ENCODE measurements at places on chromosomes 13 and 19.

DNA sequence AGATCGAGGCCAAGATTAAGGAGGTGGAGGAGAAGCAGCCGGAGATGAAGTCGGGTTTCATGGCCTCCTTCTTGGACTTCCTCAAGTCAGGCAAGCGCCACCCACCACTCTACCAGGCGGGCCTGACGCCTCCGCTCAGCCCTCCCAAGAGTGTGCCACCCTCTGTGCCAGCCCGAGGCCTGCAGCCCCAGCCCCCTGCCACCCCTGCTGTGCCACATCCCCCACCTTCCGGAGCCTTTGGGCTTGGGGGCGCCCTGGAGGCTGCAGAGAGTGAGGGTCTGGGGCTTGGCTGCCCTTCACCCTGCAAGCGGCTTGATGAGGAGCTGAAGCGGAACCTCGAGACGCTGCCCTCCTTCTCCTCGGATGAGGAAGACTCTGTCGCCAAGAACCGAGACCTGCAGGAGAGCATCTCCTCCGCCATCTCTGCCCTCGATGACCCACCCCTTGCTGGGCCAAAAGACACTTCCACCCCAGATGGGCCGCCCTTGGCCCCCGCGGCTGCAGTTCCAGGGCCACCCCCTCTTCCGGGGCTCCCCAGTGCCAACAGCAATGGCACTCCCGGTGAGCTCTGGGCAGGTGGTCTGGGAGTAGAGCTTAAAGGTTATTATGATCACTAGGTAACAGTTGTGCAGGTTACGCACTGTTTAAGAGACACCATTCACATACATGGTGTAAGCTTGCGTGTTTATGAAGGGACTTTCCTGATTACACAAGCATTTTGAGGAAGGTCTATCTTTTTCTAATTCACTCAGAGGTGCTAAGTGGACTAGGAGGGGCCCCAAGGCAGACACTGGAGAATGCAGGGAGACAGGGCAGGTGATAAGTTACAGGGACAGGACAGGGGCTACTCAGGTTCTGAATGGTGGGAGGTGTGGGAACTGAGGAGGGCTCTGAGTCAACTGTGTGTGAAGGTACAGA, 8.7 kb downstream of the PRR12 start:
- no peak for DNase-seq

DNA sequence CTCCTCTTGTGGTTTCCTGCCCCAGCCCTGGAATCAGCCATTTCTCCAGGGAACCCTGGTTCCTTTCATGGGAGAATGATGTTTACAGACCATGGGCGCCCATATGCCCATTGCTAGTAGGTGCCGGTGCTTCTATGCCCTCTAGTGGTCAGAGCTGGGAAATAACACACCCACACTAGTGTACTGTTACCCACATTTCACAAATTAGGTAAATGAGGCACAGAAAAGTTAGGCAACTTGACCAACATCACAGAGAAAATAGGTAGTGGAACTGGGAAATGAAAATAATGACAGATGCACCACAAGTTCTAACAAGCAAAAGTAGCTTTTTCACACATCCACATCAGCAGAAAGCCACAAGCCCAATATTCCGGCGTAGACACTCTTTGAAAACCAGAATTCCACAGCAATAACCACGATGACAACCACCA, 1.3 kb upstream of the CEACAM3 start:
- peak; percentile 53 for DNase-seq

DNA sequence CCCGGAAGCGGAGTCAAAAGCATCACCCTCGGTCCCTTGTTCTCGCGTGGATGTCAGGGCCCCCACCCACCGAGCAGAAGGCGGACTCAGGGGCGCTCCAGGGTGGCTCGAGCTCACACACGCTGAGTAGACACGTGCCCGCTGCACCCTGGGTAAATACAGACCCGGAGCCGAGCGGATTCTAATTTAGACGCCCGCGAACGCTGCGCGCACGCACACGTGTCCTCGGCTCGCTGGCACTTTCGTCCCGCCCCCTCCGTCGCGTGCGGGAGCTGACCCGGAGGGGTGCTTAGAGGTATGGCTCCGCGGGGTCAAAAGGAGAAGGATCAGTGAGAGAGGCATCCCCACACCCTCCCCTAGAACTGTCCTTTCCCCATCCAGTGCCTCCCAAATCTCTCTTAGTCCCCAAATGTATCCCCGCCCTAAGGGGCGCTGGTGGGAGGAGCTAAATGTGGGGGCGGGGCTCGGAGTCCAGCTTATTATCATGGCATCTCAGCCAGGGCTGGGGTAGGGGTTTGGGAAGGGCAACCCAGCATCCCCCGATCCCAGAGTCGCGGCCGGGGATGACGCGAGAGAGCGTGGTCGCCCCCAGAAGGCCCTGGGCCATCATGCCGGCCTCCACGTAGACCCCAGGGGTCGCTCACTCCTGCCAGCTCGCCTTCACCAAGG, 451 bp upstream of the ICAM5 start:
- DNase-seq = peak; percentile 48

- no peak for DNase-seq
Measured at GRCh38 chr13:53683608-53684007, 655.0 kb downstream of the OLFM4 start.

DNA sequence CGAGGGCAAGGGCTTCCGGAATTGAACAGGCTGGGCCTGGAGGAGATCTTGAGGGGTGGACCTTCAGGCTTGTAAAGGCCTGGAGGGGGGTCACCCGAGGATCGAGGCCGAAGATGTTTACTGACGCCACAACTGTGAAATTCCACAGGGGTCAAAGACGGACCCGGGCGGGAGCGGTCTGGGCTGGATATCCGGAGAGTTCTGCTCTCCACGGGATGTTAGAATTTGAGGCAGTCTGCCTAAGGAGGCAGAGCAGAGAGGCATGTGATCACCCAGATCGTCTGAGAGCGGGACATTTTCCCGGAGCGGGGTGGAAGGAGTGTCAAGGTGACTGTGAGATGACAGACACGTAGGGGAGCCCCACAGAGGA, 13.2 kb downstream of the KLHL26 start:
- DNase-seq = no peak

- peak; percentile 62 for DNase-seq
Measured at GRCh38 chr13:40776681-40777165, 5.7 kb upstream of the MRPS31 start.

GRCh38 chr13:76965759-76966421, 17.6 kb downstream of the ACOD1 start:
- no peak for DNase-seq

DNA sequence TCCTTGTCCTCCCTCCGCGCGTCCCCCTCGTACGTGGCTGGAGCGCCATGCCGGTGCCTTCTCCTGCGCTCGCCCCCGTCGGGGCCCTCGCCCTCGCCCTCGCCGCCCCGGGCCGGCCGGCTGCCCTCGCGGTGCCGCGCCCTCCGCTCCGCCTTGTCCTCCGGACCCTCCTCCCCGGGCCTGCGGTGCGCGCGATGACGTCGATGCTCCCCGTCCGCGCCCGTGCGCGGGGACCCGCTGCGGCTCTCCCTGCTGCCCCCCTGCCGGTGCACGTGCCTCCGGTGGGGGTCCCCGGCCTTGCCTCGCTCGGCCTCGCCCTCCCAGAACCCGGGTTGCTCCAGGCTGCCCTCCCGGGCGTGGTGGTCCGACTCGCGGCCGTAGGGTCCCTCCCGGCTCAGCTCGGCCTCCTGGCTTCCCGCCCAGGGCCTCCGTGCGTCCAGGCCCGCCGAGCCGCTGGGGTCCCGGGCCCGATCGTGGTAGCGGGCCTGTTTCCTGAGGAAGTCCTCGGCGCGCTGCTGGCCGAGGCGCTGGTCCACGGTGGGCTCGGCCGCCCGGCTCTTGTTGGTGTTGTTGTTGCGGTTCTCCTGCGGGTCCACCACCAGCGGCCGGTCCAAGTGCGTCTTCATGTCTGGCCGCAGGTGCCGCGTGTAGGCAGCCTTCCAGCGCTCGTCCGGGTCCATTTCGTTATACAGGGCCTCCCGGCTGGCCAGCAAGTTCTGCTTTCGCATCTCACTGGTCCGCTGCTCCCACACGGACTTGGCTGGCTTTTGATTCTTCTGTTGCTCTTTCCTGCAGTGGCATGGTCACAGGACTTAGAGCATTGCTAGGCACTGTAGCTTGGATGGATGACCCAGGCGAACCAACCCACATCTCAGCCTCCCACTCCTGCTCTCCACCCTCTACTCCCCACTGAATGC, 148.6 kb downstream of the IER2 start:
- DNase-seq = no peak

DNA sequence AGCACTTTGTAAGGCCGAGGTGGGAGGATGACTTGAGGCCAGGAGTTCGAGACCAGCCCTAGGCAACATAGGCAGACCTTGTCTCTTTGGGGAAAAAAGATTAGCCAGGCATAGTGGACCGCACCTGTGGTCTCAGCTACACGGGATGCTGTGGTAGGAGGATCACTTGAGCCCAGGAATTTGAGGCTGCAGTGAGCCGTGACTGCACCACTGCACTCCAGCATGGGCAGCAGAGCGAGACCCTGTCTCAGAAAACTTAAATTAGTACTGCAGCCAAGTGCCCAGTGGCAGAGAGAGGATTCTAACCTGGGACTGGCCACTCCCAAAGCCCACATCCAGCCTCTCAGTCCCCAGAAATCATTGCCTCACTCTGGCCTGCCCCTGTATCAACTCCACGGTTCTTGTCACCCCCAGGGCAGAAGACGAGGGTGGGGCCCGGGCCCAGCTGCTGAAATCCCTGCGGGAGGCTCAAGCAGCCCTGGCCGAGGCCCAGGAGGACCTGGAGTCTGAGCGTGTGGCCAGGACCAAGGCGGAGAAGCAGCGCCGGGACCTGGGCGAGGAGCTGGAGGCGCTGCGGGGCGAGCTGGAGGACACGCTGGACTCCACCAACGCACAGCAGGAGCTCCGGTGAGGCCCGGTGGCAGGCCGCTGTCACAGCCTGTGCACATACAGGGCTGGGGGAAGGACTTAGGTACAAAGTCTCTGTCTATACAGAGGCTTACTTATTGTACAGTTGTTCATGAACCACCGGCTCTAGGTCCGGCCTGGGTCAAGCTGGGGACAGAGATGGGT, 53.4 kb downstream of the KCNC3 start:
- DNase-seq = no peak

DNA sequence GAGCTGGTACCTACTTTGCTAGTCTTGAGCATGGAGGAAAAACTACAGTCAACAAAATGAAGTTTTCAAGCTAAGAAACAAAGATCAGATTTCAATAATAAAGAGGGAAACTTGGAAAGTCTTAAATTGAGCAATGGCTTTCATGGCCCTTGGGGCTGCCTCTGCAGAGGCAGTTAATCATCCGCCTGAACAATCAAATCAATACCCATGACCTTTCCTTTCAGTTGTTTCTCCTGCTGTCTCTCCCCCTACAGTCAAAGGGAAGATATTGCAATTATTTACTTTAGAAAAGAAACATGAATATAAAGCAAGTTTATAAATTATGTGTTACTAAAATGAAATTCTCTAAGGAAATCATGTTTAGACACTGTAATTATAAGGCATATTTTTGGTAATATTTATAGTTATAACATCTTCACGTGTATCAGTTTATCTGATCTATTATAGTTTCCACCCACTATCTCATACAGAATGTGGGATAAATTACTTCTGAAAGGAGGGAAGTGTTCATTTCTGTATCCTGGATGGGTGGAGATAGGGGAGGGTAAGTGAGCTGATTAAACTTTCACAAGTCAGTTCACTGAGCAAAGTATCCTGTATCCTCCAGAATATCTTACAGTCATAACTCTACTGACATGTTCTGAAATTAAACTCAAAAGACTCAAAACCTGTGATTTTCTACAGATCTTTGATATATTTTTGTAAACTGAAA, 72.4 kb upstream of the TSC22D1 start:
- DNase-seq = no peak

GRCh38 chr13:58476206-58476918, 844.8 kb downstream of the PCDH17 start:
- DNase-seq = no peak

GRCh38 chr19:17331045-17331558, 3.6 kb downstream of the ANO8 start:
- DNase-seq = no peak

DNA sequence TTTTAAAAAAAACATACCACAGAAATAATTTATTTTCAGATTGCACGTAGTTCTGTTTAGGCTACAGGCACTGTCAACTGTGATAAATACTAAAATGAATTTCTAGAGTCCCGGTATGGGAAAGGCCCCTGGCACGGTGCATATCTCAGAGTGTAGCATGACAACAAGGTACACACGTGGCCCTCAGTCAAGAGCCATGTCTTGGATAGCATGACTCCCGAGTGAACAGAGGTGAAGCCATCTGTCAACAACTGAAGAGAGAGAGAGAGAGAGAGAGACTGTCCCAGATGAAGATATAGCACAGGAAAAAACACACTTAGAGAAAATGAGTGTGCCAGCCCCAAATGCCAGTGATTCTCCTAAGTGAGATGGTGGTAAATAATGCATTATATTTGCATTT, 297.5 kb downstream of the MYO16 start:
- no peak for DNase-seq

DNA sequence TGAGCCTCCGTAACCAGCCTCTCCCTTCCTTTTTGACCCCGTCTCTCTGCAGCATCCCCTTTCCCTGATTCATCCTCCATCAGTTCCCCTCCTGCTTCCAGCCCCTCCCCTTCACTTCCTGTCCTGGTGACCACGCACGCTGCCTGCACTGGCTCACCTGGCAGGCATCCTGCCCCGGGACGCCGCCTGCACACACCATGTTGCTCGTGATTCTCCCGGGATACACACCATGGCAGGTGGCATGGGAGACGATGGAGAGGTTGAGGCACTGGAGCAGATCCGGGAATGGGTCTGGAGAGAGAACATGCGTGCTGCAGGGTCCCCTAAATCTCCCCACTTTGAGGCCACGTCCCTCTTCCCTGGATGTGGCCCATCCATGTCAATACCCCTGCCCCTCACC, 4.2 kb downstream of the KLK12 start:
- DNase-seq = no peak

DNA sequence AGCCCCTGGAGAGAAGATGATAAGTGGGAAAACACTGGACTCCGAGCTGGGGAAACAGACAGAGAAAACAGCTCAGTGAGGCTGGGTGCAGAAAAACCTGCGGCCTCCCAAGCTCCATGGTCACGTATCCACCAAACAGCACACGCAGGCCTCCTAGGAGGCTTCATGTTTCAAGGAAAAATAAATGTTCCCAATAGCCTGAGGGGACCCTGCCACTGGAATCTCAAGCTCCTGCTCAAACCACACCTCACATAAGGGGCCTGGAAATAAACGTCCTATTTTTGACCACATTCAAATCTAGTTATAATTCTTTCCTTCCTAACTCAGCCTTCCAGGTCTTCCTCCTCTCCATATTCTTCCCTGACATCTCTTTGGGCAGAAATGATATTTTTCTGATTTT, 225.7 kb downstream of the ABCC4 start:
- DNase-seq = no peak

DNA sequence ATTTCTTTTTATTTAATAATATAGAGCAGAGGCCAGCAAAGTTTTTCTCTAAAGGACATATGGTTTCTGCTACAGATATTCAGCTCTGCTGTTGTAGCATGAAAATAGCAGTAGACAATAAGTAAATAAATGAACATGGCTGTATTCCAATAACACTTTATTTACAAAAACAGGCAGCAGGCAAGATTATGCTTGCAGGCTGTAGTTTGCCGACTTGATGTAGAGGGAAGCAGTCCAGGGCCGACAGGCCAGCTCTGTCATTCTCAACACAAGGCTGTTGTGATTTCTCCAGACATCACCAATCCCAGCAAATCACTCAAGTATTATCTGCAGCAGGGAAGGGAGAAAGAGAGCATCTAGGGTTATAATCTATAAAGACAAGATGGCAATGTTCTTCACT, 1062.5 kb upstream of the PCDH9 start:
- no peak for DNase-seq

All from effector CD4-positive, alpha-beta T cell (primary cell).